Glomerular endothelial cell (primary cell): ENCODE measurements at places on chromosomes 1 and 21.

DNA sequence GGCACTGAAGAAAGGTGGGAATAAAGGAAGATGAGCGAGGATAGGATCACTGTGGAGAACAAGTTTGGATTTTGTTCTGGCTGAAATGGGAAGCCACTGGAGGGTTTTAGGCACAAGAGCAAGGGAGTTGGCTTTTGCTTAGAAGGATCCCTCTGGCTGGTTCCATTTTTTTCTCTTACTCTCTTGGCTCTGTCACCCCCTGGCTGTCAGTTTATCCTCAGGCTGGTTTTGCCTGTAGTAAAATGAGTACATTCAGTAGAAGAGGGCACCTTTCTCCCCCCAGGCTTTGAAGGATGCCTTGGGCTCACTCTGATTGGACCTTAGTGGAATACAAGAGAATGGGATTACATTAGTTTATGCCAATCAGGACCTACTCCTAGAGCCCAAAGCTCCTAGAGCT, 17.1 kb downstream of the CACHD1 start:
- DNase-seq = no peak

DNA sequence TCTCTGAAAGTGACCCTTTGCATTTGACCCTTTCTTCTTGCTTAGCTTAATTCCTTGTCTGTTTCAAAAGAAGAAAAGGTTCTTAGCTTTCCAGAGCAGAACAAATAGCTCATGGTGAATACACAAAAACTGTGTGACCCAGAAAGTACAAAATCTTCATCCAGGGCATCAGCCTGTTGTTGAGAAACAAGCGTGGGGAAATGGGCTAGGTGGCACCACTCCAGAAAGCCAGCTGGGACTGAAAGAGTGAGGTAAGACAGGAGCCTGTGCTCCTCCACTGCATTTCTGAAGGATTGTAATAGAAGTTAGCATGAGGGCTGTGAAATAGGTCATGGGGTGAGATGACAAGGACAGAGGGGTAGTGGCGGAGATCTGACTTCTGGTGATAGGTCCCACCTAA, 45.8 kb downstream of the CYP2J2 start:
- no peak for DNase-seq

GRCh38 chr21:27246741-27247140, 279.9 kb upstream of the ADAMTS5 start:
- no peak for DNase-seq

DNA sequence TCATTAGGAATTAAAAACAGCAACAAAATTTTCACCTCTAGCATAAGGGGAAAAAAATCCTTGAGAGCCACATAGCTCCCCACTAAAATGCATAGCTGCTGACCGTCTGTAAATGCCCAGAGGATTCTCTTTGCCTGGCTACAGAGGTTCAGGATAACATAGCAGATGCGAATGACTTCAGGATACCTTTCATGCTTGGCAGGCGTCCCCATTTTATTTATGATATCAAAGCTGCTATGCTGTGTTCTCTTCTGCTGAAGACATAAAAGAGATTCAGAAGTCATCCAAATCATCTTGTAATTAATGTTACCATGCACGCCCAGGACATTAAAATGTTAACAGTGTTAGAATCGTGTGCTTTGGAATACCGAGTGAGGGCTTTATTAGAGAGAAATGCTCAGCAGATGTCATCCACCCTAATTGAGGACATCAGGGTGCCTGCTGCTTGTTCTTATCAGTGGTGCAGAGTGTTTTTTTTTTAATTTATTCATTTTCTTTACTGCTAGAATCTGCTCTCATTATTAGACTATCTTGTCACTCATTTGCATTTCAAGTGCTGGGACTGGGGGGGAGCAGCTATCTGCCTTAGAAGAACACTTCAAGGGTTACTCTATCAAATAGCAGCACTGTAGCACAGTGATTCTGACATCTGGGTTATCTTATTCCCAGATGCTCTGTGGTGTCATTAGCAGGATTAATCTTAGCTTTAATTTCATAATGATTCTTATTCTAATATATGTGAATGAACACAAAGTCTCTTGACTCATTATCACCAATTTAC, 139.5 kb downstream of the ZNF326 start:
- no peak for DNase-seq

DNA sequence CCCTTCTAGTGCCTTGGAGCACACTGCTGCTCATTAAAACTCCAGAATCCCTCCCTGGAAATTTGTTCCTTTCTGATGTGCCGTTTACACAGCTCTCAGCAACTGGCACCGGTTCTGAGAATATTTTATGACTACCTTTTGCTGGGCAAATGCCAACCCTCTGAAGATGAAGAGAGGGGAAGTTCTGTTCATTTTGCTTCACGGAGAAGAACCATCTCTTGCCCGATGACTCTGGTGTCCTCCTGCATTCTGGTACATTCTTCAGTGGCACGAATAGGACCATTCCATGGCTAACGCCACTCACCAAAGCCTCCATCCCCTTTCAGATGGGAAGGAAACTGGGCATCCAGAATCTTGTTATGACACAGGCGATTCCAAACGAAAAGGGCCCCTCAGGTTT, 96.2 kb upstream of the SIM2 start:
- DNase-seq = no peak

DNA sequence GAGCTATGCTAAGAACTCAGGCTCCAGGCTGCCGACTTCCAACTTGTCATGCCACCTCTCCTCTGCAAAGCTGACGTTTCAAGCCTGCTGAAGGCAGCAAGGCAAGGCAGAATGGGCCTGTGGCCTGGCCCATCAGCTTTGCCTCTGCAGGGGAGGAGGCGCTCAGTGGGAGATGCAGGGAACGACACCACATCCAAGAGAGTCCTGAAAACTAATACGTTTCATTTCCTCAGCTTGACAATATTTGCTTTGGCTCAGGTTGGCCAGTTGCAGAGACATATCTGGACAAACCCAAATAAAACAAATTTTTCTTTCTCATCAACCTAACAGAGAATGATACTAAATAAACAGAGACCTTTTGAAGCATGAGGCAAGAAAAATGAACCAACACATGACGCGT, 35.3 kb downstream of the BEND5 start:
- DNase-seq = no peak

- DNase-seq = no peak
Measured at GRCh38 chr1:228798548-228798947, 63.3 kb downstream of the RHOU start.

GRCh38 chr1:75764057-75764655, 21.9 kb upstream of the RABGGTB start:
- no peak for DNase-seq

DNA sequence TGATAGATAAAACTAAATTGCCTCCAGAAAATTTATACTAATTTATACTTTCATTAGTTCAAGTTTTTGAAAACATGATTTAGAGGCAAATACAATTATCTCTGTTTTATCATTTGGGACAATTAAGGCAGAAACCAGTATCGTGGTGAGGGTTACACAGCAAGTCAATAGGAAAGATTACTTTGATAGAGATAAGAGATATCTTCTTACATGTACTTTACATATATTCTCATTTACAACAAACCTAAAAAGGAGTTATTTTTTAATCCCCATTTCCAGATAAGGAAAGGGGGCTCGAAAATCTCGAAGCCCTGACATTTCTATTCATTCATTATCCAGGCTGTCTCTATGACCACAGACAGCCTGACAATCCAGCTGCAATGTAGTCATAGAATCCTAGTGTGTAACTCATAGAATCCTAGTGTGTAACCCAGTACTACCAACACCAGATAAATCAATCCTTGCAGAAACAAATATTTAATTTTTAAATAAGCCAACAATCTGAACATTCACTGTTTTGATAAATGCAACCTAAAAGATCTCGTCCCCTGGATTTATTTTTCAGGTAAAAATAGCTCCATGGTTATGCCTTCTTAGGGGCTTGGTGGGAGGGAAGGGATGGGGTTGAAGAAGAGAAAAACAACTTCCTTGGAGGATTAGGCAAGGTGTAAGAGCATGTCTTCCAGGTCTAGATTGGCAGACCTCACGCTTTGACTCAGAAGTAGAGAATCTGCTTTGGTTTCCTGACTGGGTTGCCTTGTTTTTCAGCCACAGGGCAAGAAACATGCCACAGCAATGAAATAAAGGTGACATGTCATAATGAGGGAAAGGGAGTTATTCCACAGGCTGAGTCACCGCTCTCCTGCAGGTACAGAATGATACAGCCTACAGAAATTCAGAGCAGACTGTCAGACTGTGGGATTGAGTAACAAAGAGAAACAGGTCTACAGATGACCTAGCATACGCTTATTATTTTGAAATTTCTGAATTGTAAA, 45.6 kb downstream of the IRF2BP2 start:
- DNase-seq = no peak

DNA sequence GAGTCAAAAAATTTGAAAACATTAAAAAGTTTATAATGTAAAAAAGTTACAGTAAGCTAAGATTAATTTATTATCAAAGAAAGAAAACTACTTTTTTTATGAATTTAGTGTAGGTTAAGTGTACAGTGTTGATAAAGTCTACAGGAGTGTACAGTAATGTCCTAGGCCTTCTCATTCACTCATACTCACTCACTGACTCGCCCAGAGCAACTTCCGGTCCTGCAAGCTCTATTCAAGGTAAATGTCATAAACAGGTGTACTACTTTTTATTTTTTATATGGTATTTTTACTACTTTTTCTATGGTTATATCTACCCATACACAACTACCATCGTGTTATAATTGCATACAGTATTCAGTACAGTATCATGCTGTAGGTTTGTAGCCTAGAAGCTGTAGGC, 49.6 kb downstream of the TBX19 start:
- no peak for DNase-seq

GRCh38 chr21:41973861-41974751, 20.3 kb upstream of the C2CD2 start:
- DNase-seq = no peak

- DNase-seq = no peak
Measured at GRCh38 chr1:40699787-40700186, 8.3 kb downstream of the NFYC start.

GRCh38 chr1:234980291-234980644, 148.4 kb downstream of the TOMM20 start:
- no peak for DNase-seq

GRCh38 chr1:32718036-32718435, 15.5 kb upstream of the SYNC start:
- DNase-seq = no peak

GRCh38 chr1:30879126-30879786, 29.3 kb downstream of the SDC3 start:
- DNase-seq = no peak

DNA sequence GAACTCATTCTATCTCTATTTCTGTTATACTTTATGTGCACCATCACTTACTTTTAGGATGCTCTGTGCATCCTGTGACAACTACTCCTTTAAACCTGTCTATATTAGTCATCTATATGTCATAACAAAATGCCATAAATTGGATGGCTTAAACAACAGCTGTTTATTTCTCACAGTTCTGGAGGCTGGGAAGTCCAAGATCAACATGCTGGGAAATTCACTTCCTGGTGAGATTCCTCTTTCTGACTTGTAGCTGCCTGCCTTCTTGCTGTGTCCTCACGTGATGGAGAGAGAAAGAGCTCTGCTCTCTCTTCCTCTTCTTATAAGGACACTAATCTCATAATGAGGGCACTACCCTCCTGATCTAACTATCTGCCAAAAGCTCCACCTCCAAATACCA, 62.3 kb upstream of the RCOR3 start:
- DNase-seq = no peak

- DNase-seq = no peak
Measured at GRCh38 chr1:42815941-42816584, 859 bp upstream of the ERMAP start.
